ENCODE measurements at places on chromosomes 12 and 14.
A peak's percentile ranks its signal among the peaks of the same experiment; 100 is the strongest.

DNA sequence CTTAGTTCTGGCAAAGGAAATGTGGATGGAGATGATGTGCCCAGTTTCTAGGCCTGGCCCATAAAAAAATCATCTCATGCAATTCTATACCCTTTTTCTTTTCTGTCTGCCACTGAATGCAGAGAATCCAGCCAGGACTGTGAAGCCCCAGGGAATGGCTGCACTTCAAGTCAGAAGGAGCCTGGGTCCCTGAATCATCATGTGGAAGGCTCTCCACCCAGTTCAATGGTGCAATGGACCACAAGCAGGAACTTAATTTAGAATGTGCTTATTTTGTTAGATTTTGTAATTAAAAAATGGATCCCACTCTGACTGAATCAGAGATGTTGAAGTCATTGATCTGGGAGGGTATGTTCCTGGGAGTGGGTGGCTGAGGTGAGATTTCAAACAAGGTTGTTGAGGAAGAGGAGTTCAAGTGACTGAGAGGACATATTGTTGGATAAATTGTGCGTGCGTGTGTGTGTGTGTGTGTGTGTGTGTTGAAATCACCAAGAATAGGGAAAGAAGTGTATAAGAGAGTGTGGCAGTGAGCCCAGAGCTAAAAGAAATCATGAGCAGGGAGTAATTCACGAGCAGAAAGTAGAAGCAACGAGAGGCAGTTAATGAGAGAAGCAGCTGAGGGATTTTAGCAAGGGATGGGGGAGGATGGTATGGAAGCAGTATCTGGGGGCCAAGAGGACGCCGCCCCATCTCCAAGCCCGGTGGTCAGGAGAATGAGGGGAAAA, 125.4 kb downstream of the TMX1 start:
- no peak for DNase-seq

DNA sequence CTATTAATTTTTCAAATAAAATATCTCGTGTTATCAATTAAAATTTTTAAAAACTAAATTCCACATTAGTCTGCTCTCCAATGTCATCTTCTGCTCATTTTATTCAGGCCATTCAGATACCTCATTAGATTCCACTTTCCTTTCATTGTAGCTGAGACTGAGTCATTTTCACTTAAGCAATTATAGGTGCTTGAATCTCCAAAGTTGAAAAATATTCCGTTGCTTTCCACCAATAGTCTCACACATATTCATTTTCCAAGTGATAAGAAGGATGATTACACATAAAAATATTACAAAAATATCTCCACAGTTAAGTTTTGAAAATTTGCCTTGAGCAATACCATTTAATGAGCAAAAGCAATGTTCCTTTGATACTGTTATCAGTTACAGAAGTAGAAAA, 36.5 kb upstream of the YBX3 start:
- no peak for DNase-seq

- DNase-seq, result no peak
Measured at GRCh38 chr12:99783421-99783820, 135.9 kb downstream of the GARIN6 start.

- no peak for DNase-seq
Measured at GRCh38 chr14:102914474-102915291, 7.8 kb upstream of the AMN start.

DNA sequence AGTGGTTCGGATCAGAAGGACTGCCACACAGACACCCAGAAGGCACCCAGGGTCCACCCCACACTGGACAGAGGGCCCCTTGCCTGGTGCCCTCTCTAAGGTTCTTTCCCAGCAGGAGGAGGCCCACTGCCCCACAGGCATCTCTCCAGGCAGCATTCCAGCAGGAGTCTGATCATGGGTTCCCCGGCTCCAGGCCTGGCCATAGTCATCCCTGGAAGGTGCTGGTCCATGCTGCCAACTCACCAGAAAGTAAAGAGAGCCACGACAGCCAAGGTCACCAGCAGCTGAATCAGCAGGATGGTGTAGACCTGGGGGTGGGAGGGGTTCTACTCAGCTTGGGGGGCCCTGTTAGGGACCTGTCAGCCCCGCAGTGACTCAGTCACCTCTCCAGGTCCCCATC, 6.4 kb downstream of the FAIM2 start:
- no peak for DNase-seq

- no peak for DNase-seq
Measured at GRCh38 chr12:49092816-49093406, 1.7 kb downstream of the DHH start.

DNA sequence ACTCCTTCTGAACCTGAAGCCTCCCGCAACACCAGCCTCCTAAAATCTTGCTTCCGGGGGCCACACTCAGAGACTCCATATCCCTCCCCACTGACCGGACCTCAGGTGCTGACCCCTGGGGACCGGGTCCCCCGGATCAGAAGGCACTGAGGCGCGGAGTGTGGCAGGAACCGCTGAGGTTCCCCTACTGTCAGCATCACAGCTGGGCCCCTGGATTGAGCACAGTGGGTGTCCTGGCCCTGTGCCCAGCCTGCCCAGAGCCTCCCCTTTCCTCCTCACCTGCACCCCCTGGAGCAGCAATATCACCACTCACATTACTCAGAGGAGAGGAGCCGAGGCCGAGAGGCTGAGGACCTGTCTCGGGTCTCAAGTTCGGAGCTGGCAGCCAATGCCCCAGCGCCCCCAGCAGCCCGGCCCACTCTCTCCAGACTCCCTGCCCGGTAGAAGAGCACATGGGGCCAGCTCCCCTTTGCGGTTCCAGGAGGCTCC, 101.2 kb upstream of the EIF5 start:
- peak; percentile 22 for DNase-seq

DNA sequence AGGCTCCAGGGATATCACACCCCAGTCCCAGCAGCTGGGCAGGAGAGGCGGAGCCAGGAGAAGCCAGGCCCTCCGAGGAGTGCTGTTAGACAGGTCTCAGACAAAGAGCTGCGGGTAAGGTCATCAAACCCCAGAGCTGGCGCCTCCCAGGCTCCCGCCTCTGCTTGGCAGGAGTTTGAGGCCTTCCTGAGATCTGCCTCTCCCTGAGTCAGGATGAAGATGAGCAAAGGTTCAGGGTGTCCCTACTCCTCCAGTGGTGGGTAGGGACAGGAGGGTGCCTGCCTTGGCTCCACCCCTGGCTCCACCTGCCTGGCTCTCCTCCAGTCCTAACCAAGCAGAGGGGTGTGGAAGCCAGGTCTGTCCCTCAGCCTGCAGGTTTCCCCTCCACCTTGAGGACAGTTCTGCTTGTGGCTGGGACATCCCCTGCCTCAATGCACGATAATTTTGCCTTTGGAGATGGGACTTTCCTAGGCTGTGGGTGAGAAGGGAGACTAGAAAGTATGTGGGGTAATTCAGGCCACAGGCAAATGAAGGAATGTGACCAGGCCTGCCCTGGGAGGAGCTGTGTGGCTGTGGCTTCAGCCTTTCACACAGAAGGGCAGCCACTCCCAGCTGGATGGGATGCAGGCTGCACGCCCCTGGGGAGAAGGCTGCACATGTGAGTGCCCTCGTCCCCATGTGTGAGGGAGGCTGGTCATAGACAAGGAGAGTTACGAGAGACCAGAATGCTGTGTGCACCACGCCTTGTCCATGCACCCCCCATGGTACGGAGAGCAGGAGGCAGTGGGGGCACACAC, 2.2 kb downstream of the PLEKHG6 start:
- no peak for DNase-seq

DNA sequence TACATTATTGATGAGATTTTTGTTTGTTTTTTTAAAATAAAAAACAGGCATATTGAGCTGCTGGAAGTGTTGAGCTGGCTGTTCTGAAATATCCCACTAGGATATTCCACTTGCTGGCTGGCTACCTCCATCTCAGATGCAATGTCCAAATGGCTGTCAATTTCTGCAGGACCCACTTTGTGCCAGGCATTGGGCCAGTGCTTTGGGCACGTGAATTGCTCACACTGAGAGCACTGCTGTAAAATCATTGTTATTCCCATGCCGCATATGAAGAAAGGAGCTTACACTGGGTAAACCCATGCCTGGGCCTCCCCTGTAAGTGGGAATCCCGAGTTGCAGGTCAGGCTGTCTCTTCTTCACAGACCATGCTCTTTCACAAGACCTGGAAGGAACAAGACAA, 56.7 kb downstream of the RGS6 start:
- no peak for DNase-seq

DNA sequence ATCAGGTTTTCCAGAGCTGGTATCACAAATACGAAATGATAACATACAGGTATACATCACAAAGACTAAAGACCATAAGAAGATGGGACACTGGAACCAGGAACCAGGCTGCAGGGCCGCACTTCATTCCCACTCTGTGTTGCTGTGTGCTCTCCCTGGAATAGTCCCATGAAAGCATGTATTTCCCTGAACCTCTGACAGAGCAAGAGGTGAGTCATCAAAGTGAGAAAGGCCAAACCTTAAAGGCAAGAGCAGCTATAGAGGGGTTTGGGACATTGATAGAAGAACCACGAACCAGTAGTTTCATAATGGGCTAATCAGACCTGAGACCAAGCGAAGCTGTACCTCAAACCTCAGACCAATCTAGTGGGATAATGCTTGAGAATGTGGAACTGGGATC, 283.0 kb upstream of the PRKD1 start:
- no peak for DNase-seq

DNA sequence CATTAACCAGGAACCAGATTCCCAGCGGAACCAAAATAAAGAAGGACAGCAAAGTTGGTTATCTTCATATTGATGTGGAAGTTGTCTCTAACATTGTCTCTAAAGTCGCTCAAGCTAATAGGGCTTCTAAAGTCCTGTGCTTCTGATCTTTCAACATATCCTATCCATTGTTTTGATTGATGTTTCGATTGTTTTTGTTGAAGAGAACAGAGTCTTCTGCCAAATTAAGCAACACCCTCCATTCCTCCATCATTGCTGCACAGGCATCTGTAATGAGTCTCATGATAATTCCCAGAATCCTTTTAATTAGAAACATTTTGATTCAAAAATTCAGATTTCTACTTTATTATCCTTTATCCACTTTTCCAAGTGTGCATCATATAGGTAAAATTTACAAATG, 71.6 kb upstream of the AVPR1A start:
- no peak for DNase-seq

DNA sequence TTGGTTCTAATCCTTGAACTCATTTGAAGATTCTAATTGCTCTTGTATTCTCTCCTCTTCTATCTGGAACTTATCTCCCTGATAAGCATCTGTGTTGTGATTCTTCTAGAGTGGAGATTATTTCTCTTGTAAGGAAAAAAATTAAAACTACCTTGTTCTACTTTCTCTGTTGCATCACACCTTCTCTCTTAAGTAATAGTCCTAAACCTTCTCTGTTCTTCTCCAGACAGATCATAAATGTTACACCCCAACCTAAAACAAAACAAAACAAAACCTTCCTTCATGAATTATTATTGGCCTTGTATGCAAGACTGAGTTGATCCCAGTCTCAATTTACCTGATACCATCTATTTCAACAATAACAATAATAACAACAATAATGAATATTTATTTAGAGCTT, 612.1 kb downstream of the DIO2 start:
- DNase-seq, result no peak

DNA sequence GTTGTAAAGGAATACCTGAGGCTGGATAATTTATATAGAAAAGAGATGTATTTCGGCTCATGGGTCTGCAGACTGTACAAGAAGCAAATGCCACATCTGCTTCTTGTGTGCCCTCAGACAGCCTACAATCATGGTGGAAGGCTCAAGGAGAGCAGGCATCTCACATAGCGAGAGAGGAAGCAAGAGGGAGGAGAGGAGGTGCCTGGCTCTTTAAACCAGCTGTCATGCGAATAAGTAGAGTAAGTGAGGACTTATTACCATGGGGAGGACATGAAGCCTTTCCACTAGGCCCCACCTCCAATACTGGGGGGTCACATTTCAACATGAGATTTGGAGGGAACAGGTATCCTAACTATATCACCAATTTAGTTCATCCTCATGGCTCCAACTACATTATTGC, 118.7 kb downstream of the ACSS3 start:
- no peak for DNase-seq

DNA sequence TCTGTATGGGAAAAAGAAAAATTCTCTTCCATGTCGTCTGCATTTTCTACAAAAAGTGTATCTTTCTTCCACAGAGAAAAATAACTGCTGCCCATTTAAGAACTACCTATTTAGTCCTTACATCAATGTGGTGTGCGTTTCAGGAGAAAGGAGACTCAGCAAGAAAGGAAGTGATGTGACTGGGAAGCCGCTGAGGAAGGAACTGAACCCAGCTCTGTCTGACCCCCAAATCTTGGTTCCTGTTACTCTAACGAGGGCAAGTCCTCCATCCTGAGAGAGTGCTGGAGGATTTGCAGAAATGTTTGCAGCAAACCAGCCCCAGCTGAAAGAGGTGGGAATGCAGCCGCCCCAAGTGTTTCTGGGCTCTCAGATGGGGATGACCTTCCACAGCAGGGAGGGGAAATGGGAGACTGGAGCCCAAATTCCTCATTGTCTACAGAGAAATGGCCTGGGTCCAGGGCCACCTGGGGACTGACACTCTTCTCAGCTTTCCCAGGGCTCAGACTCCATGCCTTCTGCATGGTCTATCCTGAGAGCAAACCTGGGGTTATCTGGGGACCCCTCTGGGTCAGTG, 6.7 kb upstream of the MLEC start:
- no peak for DNase-seq

- DNase-seq, result no peak
Measured at GRCh38 chr14:71267007-71267513, 359.8 kb downstream of the PCNX1 start.

GRCh38 chr12:130982565-130983225, 29.0 kb downstream of the ADGRD1 start:
- no peak for DNase-seq

DNA sequence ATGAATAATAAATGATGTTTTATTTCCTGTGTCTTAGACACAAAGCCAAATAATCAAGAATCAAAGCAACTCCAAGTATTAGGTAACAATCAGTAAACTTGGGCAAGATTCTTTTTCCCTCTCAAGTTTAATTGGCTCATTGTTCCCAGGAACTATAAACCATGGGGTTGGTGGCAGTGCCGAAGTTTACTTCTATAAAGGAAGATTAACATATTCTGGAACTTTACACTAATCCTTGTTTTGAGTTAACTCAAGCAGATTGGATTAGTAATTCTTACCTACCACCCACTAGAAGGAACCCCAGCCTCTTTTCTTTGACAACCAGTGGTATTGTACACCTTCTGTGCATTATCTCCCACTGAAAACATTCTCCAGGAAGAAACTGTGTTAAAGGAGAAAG, 197.1 kb downstream of the EXOC5 start:
- no peak for DNase-seq

- DNase-seq, result no peak
Measured at GRCh38 chr12:83113945-83114344, 427.2 kb downstream of the TMTC2 start.

DNA sequence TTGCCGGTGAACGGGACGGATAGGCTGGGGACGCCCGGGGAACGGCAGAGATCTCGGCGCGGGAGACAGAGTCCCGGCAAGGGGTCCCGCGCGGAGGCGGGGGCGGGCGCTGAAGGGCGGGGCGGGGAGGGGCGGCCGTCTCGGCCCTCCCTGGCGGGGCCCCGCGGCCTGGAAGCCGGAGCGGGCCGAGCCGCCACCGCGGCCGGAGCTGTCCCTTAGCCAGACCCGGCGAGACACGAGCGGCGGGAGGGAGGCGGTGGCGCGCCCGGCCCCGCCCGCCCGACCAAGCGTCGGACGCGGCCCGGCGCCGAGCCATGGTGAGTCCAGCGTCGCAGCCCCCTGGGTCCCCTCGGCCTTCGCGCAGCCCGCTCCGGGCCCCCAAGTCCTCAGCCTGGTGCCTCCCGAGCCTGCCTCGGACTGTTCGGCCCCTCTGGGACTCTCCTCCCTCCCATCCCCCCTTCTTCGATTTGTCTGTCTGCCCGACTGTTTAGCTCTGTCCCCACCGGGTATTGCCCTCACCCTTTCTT, at the start of gene ARHGEF40:
Gene ARHGEF40 (plus strand): TSS at position 222 of the 527 bp plus-strand sequence. CDS start 93 bp downstream, at position 315.
- peak; percentile 35 for DNase-seq
